ENCODE measurements at places on chromosomes 16 and 17. TPM values are rescaled to one million over a fixed set of nuclear protein-coding genes. Genes with fewer than 3 reads are reported as not detected.
A peak's percentile ranks its signal among the peaks of the same experiment; 100 is the strongest.

GRCh38 chr17:40203131-40203530, 16.0 kb upstream of the WIPF2 start:
- DNase-seq: no peak

- DNase-seq: no peak
These were observed 68.2 kb upstream of the IRX6 start for GRCh38 chr16:55255733-55256282.

Gene CES1
- total RNA-seq: not detected

DNA sequence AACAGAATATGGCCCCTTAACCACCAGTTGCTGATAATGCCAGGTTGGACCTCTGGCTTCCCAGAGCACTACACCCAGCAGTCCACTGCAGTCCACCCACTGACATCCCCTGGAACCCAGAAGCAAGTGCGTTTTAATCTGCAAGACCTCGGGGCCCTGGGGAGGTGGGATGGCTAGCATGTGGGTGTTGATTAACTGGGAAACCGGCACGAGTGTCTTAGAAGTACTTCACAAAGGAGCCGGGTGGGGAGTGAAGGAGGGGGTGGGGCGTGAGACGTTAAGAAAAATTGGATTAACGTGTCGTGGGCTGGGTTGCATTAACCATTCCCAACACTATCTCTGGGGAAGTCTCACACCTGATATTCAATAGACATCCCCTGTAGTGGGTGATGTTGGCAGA, 6.1 kb upstream of the HIC1 start:
- DNase-seq: no peak

Gene HAS3
- total RNA-seq: 98.4 TPM

- DNase-seq: no peak
These were observed 14.7 kb downstream of the TOM1L2 start for GRCh38 chr17:17957584-17957916.

DNA sequence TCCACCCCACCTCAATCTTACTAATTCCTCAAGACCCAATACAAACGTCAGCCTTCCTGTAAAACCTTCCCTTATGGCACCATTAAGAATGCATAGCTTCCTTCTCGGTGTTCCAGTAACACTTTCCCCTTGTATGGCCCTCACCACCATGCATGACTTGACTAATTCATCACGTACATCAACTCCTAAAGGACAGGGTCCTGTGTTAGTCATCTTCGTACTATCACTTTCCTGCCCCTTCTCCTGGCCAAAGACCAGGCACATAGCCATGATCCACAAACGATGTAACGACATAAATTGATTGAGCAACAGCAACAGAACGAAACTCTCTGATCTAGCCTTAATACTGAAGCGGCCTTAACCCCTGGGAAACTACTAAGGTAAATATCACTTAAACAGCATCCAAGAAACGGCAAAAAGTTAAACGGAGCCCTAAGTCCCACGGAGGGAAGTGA, 612 bp downstream of the PSMD12 start:
- no peak for DNase-seq

Gene PRAC1
- total RNA-seq: not detected

Gene DHX8
- 50.6 TPM for total RNA-seq

Gene PTX4
- 0.20 TPM for total RNA-seq

- no peak for DNase-seq
These were observed 34.2 kb upstream of the HS3ST3A1 start for GRCh38 chr17:13635951-13636350.

DNA sequence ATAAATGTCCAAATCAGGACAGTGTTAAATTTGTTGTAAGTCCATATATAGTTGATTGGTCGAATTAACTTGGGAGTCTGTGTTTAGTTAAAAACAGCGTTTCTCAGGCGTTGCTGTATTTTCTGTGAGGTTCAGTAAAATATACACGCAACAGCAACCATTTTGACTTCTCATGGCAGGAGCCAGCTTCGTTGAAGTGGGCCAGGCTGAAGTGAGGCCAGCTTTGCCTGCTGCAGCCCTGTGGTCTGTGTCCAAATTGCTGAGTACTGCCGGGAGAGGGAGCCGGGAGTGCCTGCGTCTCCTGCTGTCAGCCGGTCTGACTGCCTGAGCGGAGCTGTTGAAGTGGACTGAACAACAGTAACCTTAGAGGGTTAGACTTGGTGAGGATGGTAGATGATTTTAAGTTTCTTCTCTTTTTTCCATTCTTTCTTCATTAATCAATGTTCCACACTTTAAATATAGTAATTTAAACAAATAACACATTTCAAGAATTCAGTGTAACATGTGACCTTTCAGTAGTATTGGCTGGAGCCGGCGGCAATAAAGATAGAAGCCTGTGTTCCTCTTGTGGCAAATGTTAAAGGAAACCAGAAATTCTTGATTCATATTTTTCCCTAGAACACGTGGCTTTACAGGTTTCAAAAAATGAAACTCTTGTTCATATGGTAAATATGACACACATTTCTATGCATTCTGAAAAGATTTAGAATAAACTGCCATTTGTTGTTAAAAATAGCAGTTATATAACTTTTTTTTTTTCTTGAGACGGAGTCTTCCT, 37.0 kb upstream of the ZNF750 start:
- peak; percentile 69 for DNase-seq

Gene RPTOR
- 24.3 TPM for total RNA-seq

Gene TGFB1I1
- 15.5 TPM for total RNA-seq

DNA sequence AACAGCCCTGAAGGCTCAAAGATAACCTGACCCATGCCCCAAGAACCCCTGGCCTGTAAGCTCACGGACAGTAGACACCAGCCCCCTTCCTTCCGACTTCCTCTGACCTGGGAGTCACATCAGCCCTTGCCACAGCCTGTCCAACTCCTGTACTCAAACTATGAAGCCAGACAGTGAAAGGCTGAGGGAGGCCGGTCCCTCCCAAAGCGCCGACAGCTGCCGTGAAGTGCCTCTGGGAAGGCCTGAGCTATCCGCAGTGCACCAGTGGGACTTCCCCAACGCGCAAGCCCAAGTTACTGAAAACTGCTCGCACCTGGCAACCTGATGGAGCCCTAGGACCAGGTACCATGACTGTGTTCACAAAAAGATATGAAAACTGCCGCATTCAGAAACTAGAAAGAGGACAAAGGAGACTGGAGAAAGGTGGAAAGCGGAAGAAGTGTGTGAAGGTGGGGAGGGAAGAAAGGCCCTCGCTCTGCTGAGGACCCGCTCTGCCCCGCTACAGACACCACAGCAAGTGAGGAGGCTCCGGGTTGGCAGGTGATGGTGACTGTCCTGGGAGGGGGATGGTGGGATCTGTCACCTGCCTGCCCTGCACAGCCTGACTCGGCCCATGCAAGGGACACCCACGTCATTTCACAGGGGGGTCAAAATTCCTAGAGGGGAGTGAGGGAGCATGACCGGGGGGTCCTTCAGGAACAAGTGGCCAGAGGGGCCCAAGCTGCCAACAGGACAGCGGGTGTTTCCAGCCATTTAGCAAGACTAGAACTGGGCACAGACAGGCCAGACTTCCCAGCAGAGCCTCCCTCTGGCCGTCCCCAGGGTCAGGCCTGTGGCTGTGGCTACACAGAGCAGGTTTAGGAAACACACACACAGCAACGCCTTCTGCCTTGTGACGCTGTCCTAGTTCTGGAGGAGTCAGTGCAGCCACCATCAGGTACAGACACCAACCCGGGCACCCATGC, 13.1 kb upstream of the TRAP1 start:
- no peak for DNase-seq

Gene UMOD
- total RNA-seq: not detected

Gene KRTAP17-1
- total RNA-seq: not detected

DNA sequence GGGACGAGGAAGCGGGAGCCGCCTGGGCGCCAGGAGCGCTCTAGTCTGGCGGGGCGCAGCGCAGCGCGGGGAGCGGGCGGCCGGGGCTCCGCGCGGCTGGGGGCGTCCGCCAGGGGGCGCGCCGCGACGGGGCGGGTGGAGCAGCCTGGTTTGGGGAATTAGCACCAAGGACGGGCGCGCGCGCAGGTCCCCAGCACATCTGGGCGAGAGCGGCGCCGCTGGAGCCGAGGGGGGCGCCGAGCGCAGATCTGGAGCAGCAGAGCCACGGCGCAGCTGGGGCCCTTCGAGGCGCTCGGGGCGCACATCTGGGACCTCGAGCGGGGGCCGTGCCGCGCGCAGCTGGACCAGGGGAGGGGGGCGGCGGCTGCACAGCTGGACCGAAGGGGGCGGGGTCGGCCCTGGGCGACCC, at the start of gene NXPH3:
Gene NXPH3, plus strand, starts transcription at position 193 of the 409 bp plus-strand sequence. CDS start 349 bp downstream, outside the sequence.
- DNase-seq: peak; percentile 94
